ENCODE measurements at places on chromosomes 2 and 18.

GRCh38 chr2:10901160-10901939 is 10.4 kb upstream of the KCNF1 start:
- no peak for DNase-seq

DNA sequence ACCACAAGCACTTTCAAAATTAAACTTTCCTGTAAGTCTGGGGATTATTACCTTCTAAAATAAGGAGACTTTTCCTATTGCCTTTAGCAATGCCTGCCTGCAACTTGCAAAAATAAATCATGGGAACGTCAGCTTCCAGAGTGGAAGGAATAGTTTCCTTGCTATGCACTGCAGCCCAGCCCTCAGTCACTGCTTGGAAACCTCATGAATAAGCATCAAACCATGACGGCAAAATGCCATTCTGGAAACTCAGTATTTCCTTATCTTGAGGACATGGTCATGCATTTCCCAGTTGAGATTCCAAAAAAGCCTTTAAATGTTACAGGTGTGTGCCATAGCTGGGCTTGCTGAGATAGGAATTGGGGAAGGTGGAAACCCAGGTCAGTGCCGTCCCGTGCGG is 84.2 kb upstream of the OTOS start:
- no peak for DNase-seq

DNA sequence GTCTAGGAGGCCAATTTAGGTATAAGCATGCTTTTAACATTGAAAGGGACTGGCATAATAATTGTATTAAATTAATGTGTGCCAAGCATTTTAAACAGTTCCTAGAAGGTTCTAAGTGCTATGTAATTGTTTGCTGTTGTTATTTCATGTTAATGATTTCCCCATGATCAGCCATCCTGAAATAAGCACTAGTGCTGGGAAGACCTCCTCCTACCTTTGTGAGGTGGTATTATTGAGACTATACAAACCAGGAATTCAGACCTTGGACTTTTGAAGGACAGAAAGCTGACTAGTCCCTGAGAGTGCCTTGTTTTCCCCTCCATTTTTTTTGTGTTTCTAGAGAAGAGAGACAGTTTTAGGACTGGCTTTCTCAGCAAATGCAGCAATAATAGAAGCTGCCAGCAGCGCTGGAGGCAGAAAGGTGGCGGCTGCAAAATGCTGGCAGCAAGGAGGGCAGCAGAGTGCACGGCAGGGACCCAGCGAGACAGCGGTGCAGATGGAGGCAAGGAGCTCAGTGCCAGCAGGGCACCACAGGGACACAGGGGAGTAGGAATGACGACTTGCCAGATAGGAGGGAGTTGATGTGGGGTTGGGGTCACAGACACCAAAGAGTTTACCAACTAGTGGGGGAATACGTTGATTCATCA is 25.3 kb downstream of the NABP1 start:
- no peak for DNase-seq

- no peak for DNase-seq
Observed at GRCh38 chr18:74515620-74516231, 18.6 kb upstream of the CNDP1 start.

GRCh38 chr2:240629968-240630770 is 4.9 kb downstream of the GPR35 start:
- no peak for DNase-seq

GRCh38 chr2:221104361-221104811 is 467.7 kb downstream of the EPHA4 start:
- DNase-seq = no peak

GRCh38 chr2:152127628-152128027 is 28.8 kb upstream of the CACNB4 start:
- DNase-seq = no peak

DNA sequence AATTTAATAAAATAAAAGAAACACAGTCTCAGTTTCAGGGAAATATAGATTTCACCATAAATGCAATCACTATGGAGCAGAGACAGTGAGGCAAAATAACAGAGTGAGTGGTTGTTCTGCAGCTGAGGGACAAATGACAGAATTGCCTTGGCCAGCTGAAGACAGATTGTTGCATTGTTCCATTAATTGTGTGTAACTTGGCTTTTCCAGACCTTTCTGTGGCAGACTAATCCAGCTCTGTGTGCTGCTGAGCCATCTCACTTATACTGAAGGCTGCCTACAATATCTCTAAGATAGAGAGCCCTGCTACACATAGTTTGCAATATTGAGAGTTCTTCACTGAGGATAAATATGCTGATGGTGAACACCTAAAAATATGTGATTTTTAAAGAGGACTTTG is 11.5 kb downstream of the LRRTM1 start:
- DNase-seq = no peak

DNA sequence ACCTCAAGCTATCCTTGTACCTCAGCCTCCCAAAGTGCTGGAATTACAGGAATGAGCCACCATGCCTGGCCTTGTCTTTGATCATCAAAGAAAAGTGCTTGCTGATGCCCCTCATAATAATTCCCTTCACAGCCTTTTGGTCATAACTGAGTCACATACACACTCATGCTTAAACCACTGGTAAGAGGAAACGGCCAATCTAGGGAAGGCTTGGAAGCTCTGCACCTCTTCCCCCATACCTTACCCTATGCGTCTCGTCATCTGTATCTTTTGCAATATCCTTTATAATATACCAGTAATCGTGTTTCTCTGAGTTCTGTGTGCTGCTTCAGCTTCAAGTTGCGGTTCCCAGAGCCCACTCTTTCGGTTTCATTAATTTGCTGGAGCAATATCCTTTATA is 4.8 kb upstream of the RNF138 start:
- no peak for DNase-seq

- peak; percentile 56 for DNase-seq
Observed at GRCh38 chr2:45651415-45652089, at the start of gene PRKCE. PRKCE (plus strand) TSS chr2:45651675.

- no peak for DNase-seq
Observed at GRCh38 chr2:161306919-161307318, 1.3 kb upstream of the PSMD14 start.

DNA sequence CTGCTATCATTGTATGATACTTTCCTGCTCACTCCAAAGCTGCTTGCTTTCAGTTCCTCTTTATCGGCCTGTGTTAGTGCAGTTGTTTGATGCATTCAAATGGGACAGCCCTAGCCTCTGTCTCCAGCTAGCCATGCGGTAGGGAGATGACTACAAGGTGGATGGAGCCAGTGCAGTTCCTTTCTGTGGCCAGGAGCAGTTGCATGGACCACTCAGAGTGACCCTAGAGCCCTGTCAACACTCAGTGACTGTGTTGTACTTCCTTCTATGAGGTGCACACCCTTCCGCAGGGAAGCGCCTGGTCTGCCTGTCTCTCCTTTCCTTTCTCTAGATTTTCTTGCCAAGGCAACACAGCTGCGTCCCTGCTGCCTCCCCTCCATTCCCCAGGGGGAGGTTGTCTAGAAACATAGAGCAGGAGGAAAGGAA is 33.8 kb downstream of the KCNS3 start:
- DNase-seq = no peak

GRCh38 chr2:1964659-1965058 is 220.3 kb upstream of the PXDN start:
- no peak for DNase-seq

DNA sequence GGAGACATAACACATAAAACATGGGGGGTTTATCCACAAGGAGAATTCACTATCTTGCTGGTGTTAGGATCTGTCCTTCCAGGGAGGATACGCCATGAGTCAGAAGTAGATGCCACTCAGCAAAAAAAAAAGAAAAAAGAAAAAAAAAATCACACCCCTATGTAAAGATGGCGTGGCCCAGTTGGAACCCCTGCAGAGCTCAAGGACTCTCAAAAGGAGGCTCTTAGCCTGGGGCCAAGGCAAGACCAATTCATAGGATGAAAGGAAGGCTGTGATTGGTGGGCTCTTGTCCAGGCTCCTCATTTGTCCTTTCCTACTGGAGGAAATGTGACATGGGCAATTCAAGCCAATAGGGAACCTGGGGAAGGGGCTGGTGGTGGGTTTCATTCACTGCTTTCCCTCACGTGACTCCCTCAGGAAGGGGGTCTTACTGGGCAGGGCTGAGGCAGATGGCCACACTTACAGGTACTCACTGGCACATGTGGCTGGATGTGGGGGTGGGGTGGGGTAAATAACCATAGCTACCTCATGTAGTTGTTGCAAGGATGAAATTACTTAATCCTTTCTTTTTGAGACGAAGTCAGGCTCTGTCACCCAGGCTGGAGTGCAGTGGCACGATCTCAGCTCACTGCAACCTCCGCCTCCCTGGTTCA is 38.7 kb upstream of the HAAO start:
- DNase-seq = no peak

DNA sequence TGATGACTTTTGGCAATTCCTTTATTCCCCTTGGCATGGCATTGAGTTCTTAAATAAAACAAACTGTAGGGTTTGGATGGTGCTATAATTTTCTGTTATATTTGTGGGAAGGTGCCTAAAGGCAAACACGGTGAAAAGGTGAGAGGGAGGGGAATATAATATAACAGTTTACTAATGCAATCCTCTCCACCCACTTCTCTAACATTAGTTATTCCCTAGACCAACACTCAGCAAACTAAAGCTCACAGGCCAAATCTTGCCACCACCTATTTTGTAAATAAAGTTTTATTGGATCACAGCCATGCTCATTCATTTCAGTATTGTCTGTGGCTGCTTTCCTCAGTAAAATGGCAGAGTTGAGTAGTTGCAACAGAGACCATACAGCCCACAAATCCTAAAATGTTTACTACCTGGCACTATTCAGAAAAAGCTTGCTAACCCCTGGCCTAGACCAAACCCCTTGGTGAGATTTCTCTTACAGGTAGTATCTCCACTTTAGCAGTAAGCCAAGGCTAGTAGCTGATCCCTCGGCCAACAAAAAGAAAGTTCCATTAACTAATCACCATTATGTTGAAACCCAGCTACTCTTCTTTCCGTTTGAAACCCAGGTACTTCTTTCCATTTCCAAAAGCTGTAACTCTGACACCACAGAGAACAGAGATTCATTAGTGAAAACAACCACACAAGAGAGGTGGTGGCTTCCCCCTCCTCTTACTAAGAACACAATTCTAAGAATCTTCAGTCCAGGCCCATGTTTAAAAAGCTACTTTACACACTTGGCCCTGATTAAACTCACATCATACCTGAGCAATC is 136.1 kb upstream of the CHAC2 start:
- no peak for DNase-seq

DNA sequence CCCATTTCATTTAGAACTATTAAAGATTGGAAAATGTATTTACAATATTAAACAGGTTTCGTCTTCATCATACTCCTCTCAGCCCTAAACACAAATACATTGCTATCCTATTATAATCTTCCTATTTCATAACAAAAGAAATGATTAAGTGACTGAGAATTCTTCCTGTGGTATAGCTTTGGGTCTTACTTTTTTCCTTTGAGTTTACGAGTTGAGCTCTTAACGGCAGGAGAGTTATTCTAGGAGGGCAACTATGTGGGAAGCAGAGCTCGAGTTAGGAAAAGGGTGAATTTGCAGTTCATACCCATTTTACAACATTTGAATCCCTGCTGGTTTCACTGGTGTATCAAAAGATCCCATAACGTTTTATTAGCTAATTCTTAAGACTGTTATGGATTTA is 105.0 kb downstream of the FIGN start:
- no peak for DNase-seq

DNA sequence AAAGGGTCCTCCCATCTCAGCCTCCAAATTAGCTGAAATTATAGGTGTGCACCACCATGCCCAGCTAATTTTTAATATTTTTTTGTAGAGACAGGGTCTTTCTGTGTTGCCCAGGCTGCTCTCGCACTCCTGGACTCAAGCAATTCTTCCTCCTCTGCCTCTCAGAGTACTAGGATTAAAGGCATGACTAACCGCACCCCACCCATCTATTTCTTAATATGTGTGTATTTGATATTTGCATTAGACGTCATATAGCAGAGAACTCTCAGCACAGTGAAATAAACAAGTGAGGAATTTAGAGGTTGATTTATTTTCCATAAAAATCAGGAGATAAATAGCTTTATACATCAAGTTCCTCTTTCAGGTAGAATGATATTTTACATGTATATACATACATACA is 213.5 kb downstream of the FSIP2 start:
- DNase-seq = no peak

- peak; percentile 75 for DNase-seq
Observed at GRCh38 chr2:8684878-8685696, 3.2 kb downstream of the ID2 start.

DNA sequence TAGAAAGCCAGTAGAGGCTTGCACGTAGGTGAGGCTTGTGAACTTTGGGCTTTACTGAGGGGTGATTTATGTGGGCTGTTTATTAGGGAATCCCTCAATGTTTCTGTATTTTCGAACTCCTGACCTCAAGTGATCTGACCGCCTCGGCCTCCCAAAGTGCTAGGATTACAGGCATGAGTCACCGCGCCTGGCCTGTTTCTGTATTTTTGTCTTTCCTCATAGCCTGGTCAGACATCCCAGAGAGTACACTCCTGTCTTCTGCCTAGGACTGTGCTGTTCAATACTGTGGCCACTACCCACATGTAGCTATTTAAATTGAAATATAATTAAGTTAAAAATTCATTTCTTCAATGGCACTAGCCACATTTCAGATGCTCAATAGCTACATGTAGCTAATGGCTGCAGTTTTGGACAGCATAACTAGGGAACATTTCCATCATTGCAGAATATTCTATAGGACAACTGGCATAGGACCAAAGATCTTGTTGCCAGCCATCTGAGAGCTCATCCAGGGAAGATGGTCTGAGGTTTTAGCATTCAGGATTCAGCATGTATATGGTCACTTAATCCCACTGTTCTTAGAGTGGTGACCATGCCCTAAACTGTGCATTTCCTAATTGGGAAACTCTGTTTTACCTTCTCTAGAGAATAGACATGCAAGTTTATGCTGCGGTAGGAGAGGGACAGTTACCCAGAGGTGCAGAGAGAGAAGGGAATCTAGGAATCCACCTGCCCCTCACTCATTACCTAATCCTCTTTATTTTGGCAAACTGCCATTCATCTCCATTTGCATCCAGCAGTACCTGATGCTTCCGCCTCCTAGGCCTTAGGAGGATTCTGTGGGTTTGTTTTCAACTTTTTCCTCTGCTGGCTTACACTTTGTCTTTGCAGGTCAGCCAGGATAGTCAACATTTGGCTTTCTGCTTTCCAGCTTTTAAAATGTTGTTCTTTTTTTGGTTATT is 64.4 kb downstream of the LCLAT1 start:
- DNase-seq = no peak

- no peak for DNase-seq
Observed at GRCh38 chr2:119693567-119693966, 14.6 kb downstream of the TMEM177 start.

GRCh38 chr18:31199190-31199769 is 36.6 kb upstream of the DSC1 start:
- no peak for DNase-seq

GRCh38 chr2:149422337-149422990 is 92.1 kb downstream of the LYPD6 start:
- no peak for DNase-seq

GRCh38 chr2:54065411-54065810 is 50.0 kb upstream of the ACYP2 start:
- DNase-seq = no peak

DNA sequence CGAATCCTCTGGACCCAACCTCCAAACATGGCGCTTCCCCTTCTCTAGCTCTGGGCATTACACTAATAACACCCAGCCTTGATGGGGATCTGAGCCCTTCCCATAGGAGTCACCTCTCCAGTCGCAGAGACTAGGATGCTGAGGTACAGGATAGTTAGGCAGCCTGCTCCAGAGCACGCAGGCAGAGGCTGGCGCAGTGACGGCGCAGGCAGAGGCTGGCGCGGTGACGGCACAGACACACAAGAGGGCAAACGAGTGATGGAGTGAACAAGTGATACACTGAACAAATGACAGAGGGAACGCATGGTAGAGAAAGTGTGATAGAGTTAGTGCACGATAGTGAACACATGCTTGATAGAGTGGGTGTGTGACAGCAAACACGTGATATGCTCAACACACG is 518.5 kb downstream of the EIPR1 start:
- DNase-seq = no peak
